ENCODE measurements at places on chromosomes 7 and 10.

DNA sequence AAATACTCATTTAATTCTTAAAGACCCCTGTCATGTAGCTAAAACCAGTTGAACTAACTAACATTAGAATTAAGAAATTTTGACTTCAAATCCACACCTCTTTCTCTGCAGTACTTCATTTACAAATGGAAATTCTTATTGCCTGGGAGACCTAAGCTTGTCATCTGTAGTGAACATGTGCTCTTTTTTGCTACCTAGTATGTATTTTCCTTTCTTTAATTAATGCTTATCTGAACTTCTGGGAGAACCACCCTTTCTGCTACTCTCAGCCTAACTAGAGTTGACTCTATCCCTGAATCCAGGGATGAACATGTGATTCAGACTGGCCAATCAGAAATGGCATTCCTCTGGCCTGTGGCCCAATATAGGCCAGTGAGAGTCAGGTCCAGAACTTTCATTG, 75.9 kb upstream of the A1CF start:
- no peak for DNase-seq

DNA sequence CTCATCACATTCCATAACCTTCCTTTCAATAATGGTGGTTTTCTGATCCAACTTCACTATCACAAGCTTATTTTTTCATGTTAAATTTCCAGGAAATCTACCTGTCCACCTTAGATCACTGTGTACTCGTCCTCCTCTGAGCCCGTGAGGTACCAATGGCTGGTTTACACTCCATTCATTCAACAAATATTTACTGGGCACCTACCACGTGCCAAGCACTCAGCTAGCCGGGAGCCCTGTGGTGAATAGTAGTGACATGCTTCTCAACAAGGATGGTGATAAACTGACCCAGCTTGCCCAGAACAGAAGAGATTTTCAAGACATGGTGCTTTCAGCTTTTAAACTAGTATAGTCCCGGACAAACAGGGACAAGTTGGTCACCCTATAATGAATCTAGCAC, 98.2 kb downstream of the FAM204A start:
- DNase-seq, result no peak

DNA sequence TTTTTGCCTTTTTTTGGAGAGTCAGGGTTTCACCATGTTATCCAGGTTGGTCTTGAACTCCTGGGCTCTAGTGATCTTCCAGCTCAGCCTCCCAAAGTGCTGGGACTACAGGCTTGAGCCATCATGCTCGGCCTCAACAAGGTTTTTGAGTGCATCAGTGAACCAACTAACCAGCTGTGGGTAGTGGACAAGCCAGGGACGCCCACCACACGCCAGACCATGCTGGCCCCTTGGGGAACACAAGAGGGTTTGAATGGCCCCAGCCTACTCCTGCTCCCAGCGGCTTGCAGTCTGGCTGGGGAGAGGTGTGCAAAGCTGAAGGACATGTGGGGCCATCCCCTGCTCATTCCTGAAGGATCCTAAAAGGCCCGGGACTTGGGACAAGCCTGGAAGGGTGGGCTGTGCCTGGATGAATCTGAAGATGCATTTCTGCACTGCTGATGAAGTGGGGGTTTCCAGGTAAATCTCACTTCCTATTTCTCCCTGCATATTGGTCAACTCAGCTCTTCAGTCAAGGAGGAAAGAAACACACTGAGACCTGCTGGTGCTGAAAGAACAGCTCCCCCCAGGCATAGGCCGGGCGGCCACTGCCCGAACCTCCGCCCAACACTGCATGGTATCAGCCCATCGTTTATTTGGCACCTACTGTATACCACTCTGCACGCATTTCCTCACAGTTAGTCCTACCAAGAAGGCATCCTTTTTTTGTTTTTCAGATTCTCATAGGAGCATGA, 6.9 kb downstream of the MMD2 start:
- DNase-seq, result no peak

DNA sequence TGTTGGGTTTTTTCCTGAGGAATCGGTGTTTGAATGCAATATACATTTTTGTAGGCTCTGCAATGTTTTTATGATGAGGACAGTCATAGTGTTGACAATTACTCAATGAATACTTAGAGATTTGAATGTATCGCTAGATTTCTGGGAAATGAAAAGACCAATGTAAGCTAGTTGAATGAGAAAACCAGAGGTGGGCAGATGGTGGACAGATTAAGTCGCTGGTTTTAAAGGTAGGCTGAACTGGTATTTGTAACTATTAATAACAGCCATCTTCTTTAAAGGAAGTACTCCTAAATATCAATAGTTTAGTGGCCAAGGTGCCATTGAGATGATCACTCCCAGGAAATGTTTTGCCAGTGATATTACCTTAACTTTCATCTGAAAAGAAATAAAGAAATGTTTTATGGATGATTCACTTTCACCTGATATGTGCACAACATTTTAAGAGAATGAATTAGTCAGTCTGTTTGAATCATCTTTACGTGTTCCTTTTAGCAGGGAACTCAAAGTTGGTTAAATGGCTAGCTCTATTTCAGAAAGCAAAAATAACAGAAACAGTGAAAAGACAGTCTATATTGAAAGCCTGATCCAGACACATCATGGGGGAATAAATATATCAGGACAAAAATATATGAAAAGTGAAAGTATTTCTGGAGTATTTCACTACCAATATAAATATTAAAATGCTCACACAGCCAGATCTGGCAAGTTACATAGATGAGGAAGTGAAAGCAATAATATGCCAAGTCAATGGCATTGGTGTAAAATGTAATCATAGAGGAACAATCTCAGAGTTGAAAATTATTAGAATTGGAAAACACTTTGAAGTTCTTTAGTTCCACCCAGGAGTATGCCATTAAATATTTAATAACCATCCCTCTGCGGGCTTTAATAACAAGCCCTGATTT, 20.7 kb downstream of the MET start:
- DNase-seq, result no peak

DNA sequence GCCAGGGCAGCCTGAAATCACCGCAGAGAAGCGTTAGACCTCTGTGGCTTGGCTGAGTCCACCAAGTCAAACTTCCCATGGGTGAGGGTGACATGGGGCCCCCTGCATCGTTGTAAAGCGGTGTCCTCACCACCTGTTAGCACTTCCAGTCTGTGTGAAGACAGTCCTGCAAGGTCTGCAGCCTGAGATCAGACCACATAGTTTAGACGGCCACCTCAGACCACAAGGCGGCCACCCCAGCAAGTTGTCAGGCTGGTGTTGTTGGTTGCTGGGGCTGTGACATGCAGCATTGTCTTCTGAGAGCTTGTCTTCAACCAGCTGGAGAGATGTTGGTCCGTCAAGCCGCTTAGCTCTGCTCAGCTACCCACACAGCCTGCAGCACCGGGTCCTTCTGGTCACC, 44.1 kb upstream of the TARP start:
- no peak for DNase-seq

DNA sequence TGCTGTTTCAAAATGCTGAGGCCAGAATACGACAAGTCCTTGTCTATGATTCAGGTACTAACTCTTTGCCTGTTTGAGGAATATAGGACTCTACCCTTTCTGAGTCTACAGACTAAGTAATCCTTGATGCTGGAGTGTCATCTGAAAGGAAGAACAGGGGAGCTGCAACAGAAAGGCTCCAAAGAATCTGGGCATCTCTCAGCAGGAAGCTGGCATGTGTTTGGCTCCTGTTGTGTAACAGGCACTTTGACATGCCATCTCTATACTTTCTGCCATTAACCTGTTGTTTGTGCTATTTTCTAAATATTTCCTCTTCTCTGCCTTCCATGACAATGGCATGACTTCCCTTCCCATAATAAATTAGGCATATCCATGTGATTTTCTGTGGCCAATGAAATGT, 409.5 kb downstream of the ADRA2A start:
- DNase-seq, result no peak

- no peak for DNase-seq
Measured at GRCh38 chr7:19290968-19291367, 145.7 kb upstream of the FERD3L start.

DNA sequence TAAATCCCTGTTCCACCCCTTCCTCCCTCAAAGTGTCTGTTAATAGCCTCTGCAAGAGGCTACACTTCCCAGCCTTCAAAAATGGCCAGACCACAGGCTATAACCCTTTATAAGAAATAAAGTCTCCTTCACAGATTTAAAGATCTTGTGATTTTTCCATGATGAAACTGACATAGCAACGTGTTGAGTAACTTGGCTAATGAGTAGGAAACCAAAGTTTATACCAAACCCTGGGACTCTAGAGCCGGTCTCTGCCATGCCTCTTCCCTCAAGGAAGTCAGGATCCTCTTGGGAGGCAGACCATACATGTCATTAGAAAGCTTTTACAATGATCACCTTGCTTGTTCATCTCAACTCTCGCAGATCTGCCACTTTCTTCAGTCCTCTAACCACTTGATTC, 44.4 kb downstream of the GRM8 start:
- DNase-seq, result no peak

DNA sequence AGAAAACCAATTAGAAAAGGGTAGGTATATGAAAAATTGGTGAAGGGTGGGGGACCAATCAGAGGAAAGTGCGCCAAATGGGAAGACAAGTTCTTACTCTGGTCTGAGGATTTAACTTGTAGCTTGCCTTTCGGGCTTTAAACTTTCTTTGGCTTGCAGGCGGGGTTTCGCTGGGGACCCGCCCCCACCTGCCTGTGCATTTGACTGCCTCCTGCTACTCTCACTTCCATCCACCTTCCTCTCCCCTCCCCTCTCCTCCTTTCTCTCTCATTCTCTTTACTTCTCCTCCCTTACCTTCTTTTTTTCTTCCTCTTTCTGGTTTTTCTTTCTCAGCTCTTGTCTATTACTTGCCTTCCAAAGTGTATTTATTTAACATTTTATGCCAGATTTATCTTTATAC, 278.8 kb downstream of the DNAJB9 start:
- DNase-seq, result no peak

DNA sequence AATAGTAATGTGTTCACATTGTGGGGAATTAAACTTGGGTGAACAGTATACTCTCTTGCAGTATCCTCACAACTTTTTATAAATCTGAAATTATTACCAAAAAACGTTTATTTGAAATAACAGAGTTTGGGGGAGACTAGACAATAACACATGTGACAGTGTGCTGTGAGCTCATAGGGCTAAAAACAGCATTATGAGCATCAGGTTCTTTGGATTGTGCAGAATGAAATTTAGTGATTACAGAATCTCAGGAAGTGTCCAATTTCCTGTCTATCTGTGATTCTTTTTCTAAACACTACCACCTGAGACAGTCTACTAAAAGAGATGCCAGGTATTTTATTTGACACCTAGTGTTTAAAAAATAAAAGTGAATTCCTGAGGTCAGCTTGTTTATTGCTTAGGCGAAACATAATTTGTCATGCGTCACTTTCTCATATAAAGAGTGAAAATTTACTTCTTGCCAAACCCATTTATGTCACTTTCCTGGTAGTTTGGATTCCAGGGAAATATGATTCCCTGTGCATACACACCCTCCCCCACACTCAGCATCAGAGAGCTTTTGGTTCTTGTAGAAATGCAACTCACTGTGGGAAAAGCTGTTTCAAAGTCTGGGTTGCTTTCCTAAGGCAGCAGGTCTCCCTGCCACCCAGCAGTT, 71.2 kb downstream of the AOAH start:
- DNase-seq, result no peak

DNA sequence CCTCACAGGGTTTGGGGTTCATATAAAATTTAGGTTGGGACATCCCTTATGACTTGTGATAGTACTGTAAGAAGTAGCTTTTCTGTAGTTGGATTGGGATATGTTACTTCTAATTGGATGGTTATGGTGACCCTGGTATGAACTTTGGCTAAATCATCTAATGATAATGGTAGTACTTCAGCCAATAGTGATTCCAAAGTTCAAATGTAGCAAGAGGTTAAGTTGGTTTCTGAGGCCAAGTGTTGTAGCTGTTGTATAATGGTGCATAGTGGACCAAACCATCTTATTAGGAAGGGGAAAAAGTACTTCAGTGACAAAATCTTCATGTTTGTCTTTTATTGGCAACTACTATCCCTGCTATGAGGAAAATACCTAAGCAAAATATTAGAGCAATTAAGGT, 542.1 kb upstream of the IGFBP3 start:
- no peak for DNase-seq

DNA sequence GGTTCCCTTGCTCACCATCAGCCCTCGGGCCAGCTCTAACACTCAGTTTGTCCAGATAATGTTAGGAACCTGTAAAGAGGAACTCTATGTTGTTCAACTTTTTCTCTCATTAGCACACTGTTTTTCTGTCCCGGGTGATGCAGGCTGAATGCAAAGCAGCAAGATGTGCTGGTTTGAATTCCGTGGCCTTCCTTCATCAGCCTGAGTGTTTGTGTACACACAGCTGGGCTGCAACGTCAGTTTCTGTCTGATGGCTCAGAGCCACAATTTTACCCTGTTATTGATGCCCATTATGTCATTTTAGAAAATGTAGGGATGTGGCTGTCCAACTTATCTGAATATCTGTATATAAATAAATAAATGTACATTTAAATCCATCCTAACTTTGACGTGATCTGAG, 152.0 kb downstream of the PLPP4 start:
- DNase-seq, result no peak

GRCh38 chr10:52232561-52233350, 81.3 kb upstream of the DKK1 start:
- no peak for DNase-seq

DNA sequence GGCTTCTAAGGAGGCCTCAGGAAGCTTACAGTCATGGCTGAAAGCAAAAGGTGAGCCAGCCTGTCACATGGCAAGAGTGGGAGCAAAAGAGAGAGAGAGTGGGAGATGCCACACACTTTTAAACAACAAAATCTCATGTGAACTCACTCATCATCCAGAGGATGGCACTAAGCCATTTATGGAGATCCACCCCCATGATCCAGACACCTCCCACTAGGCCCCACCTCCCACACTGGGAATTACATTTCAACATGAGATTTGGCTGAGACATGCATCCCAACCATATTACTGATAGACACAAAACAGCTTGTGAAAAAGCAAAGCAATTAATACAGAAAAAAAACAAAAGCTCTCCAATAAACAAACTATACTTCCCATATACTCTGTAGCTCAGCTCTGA, 210.3 kb downstream of the GALNT17 start:
- no peak for DNase-seq

- DNase-seq, result no peak
Measured at GRCh38 chr10:87594864-87595263, 64.8 kb upstream of the PAPSS2 start.

- no peak for DNase-seq
Measured at GRCh38 chr10:92162541-92162940, 128.3 kb downstream of the CPEB3 start.

GRCh38 chr10:93058139-93058538, 2.5 kb upstream of the CYP26C1 start:
- no peak for DNase-seq

- DNase-seq, result no peak
Measured at GRCh38 chr7:96977445-96977844, 27.9 kb upstream of the DLX6 start.

DNA sequence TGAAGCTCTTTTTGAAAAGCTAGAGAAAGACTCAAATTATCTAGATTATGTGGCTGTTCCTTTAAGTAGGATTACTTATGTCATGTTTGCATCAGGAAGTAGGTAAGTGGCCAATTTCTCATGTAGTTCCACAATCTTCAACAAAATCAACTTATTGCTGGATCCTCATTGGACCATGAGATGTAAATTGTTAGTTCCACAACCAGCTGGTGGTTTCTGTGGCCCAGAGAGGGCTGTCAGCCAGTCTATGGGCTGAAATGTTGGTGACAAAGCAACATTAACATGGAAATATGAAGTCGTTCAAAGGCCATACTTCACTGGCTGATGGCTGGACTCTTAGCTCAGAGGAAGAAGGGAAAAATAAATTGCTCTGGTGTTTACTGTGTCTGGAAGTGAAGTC, 157.9 kb downstream of the PLXDC2 start:
- no peak for DNase-seq
